H9 (cell line): ENCODE measurements at places on chromosomes 6 and 20.

GRCh38 chr6:22145823-22146677, 150.8 kb downstream of the PRL start:
- peak overlapping the region; percentile 12; the same call in 1 of the 2 replicates for H3K4me3 ChIP-seq
- DNase-seq = peak; percentile 61
- peaks cover 28% of the 10 kb centered on the region for H3K4me1 ChIP-seq
- H3K27me3 ChIP-seq = no peaks in the 10 kb centered on the region
- no peak overlapping the region for H3K27ac ChIP-seq
- H3K36me3 ChIP-seq = peaks cover 6% of the 10 kb centered on the region

GRCh38 chr20:51487565-51488268, 54.8 kb downstream of the NFATC2 start:
- no peak for DNase-seq
- no peaks in the 10 kb centered on the region for H3K36me3 ChIP-seq
- no peaks in the 10 kb centered on the region for H3K4me1 ChIP-seq
- no peaks in the 10 kb centered on the region for H3K27me3 ChIP-seq
- H3K4me3 ChIP-seq = no peak overlapping the region

GRCh38 chr20:10347086-10347880, 86.7 kb downstream of the MKKS start:
- no peak for DNase-seq
- H3K36me3 ChIP-seq = peaks cover 5% of the 10 kb centered on the region
- H3K4me3 ChIP-seq = no peak overlapping the region
- no peak overlapping the region for H3K27ac ChIP-seq

GRCh38 chr6:149190224-149190831, 127.2 kb upstream of the TAB2 start:
- no peaks in the 10 kb centered on the region for H3K36me3 ChIP-seq
- H3K27me3 ChIP-seq = no peaks in the 10 kb centered on the region
- no peaks in the 10 kb centered on the region for H3K4me1 ChIP-seq
- H3K27ac ChIP-seq = no peak overlapping the region
- peak; percentile 84 for DNase-seq

DNA sequence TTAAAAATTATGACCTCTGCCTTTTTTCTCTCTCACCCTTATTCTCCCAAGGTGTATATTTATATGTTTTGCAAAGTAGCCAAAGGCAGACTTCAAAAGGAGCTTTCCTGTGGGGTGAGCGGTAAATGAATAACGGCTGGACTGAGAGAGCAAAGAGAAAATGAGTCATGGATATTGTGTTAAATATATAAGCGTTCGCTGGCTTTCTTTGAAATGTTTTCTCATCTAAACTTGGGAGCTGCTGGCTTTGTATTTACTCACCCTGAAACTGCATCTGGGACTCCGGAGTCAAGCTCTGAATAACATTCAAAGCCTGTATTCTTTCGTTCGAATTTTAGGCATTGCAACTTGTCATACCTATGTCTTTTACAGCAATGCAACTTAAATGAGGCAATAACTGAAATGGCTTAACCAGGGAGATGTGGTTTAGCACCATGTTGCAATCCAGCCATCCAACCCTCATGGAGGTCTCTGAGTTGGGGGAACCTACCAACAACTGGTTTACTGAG, 32.0 kb downstream of the ATXN1 start:
- DNase-seq = no peak
- no peaks in the 10 kb centered on the region for H3K27me3 ChIP-seq
- H3K4me1 ChIP-seq = no peaks in the 10 kb centered on the region
- no peak overlapping the region for H3K27ac ChIP-seq

- peaks cover 4% of the 10 kb centered on the region; the same call in 1 of the 2 replicates for H3K36me3 ChIP-seq
- no peak for DNase-seq
- H3K27ac ChIP-seq = no peak overlapping the region
- no peaks in the 10 kb centered on the region; the same call in 1 of the 2 replicates for H3K4me1 ChIP-seq
- H3K4me3 ChIP-seq = no peak overlapping the region
Observed at GRCh38 chr6:30816791-30817739, 67.3 kb upstream of the DDR1 start.

DNA sequence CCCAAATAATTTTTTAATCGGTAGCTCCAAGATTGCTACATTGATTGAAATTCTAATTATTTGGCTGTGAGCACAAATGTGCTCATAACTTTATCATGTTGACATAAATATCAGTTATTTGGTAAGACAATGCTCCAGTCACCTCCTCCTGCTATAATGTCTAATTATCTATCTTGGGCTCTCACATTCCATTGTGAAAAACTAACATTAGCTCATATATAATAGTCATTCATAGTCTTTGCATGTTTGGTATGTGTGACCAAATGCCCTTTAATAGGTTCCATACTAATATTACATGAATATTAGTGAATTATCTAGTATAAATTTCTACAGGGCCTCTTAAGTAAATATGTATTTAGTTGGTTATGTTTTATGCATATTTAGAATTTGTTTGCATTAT, 185.6 kb upstream of the MCHR2 start:
- peaks cover 4% of the 10 kb centered on the region; the same call in 1 of the 2 replicates for H3K4me1 ChIP-seq
- no peaks in the 10 kb centered on the region for H3K36me3 ChIP-seq
- no peak overlapping the region for H3K27ac ChIP-seq
- no peak overlapping the region for H3K4me3 ChIP-seq
- no peak for DNase-seq

DNA sequence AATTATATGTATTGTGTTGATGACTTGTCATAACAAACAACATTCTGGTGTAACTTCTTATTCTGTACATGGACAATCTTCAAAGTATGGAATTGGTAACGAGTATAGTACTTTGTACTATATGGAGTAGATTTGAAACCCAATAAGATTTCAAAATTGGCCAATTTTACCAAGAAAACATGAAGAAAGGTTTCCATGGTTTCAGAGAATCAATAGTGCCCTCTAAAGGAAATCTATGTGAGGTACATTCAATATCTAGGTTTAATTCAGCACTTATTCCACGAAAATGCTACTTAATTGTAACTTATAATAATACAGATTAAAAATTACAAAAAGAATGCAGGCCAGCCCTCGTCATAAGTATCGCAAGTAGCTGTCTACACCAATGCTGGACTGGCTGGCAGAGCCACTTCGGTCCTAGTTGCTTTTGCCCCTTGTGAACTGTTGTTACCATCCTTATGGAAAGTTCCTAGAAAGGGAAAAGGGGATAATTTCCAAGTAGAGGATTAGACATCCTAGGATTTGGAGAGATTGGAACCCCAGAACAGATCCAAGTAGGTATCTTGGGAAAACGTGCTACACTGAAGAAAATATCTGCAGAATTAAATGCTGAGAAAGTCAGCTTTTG, 70.9 kb downstream of the LCA5 start:
- H3K4me1 ChIP-seq = no peaks in the 10 kb centered on the region; the same call in 1 of the 2 replicates
- no peaks in the 10 kb centered on the region for H3K36me3 ChIP-seq
- H3K27ac ChIP-seq = no peak overlapping the region
- H3K27me3 ChIP-seq = no peaks in the 10 kb centered on the region

- H3K36me3 ChIP-seq = no peaks in the 10 kb centered on the region
- H3K27me3 ChIP-seq = no peaks in the 10 kb centered on the region
- no peak overlapping the region for H3K4me3 ChIP-seq
- H3K27ac ChIP-seq = no peak overlapping the region
- no peak for DNase-seq
Observed at GRCh38 chr6:130560231-130560630, 194.4 kb downstream of the TMEM200A start.

GRCh38 chr20:3167738-3168078, 5.6 kb downstream of the LZTS3 start:
- DNase-seq = no peak
- H3K27me3 ChIP-seq = no peaks in the 10 kb centered on the region
- no peaks in the 10 kb centered on the region; the same call in 1 of the 2 replicates for H3K4me1 ChIP-seq
- peak overlapping the region; percentile 54 for H3K4me3 ChIP-seq
- peaks cover 7% of the 10 kb centered on the region for H3K36me3 ChIP-seq

GRCh38 chr20:34083137-34083536, 28.9 kb downstream of the EIF2S2 start:
- no peak for DNase-seq
- H3K4me3 ChIP-seq = no peak overlapping the region
- no peaks in the 10 kb centered on the region for H3K27me3 ChIP-seq
- peaks cover 12% of the 10 kb centered on the region for H3K36me3 ChIP-seq
- H3K4me1 ChIP-seq = no peaks in the 10 kb centered on the region

DNA sequence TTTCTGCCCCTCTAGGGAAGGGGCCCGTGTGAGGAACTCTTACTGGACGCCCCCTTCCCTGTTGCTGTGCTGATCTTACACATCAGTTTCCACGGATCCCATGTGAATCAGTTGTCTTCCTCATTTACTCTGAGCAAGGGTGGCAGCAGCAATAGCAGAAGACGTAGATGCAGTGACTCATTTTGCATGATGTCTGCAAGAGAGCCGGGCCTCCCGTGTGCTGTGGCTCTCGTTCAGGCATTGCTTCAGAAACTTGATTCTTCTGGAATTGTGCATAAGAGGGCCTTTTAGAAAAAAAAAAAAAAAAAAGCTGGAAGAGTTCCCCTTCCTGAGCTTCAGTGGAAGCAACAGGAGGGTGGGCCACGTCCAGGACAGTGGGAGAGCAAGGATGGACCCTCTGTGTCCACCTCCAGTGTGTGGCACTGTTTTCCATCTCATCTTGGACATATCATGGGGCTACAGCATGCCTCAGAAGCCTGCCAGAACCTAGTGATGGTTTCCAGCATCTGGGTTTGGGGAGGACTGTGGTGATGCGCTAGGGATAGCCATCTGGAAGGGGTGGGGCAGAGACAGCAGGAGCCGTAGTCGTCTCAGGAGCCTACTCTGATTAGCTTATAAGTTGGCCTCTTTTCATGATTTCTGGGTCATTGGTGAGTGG, 62.1 kb downstream of the FOXO3 start:
- no peak overlapping the region for H3K27ac ChIP-seq
- H3K4me3 ChIP-seq = no peak overlapping the region
- H3K36me3 ChIP-seq = no peaks in the 10 kb centered on the region
- H3K4me1 ChIP-seq = no peaks in the 10 kb centered on the region

- DNase-seq = peak; percentile 57
- no peak within 1 kb of the TSS for H3K27ac ChIP-seq
- H3K36me3 ChIP-seq = no peaks in the 10 kb centered on the region
Observed at GRCh38 chr6:36387440-36388303, at the start of gene ETV7. TSS of gene ETV7 (minus strand) at chr6:36387669. CDS start at chr6:36387541, 128 bp downstream.

DNA sequence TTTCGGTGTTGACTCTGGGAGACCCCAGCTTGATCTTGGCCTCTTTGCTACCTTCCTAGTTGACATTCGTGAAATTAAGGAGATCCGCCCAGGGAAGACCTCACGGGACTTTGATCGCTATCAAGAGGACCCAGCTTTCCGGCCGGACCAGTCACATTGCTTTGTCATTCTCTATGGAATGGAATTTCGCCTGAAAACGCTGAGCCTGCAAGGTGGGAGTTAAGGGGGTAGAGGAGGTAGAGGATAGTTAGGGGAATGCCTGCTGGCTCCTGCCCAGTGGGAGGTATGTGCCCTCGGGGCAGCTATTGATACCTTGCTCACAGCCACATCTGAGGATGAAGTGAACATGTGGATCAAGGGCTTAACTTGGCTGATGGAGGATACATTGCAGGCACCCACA, 22.2 kb downstream of the PLCG1 start:
- peaks cover 47% of the 10 kb centered on the region for H3K36me3 ChIP-seq
- no peak overlapping the region; the same call in 2 of the 3 replicates for H3K4me3 ChIP-seq
- H3K27ac ChIP-seq = no peak overlapping the region
- no peak for DNase-seq
- peaks cover 2% of the 10 kb centered on the region; the same call in 1 of the 2 replicates for H3K4me1 ChIP-seq
- no peaks in the 10 kb centered on the region for H3K27me3 ChIP-seq

DNA sequence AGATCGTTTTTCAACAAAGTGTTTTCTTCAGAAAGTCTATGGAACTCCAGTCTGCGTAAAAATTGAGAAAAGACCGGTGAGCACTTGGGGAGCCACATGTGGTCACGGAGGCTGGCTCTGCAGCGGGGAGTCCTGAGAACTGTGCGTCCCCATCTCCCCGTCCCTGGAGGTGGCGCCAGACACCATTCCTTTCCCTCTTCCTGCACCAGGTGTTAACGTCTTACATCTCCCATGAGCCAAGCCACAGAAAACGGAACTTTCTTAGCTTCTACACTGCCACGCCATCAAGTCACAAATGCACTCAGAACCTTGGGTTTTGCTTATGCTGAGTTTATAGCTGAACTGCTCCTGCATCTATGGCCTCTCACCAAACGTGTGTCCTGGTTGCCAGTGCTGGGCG, 62.6 kb downstream of the GINS1 start:
- peak; percentile 76 for DNase-seq
- H3K36me3 ChIP-seq = peaks cover 50% of the 10 kb centered on the region
- no peak overlapping the region for H3K4me3 ChIP-seq
- H3K4me1 ChIP-seq = no peaks in the 10 kb centered on the region

- H3K27me3 ChIP-seq = no peaks in the 10 kb centered on the region; the same call in 1 of the 2 replicates
- DNase-seq = no peak
- H3K4me3 ChIP-seq = no peak overlapping the region
- no peaks in the 10 kb centered on the region for H3K4me1 ChIP-seq
Observed at GRCh38 chr20:1696521-1697209, 39.1 kb upstream of the SIRPG start.
